NCI-H187 treated with DMSO at 0.1 percent for 48 hours (cell line): ENCODE measurements at places on chromosomes 12 and 14.

DNA sequence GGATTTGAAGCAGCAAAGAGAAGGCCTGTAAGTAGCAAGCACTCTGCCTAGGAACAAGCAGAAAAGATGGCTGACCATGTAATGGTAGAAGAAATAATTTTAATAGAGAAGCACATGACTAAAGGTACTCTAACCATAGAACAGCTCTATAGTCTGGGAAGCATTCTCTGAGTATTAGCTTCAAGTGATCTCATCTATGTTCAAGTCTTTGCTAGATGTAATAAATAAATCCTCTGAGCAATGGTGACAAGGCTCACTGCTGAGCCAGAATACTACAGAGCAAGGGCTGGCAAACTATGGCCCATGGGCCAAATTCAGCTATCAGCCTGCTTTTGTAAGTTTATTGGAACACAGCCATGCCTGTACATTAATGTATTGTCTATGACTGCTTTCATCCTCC, 84.8 kb downstream of the PEBP1 start:
- no peak for DNase-seq

GRCh38 chr14:21768116-21768874, 94.7 kb upstream of the OR4E1 start:
- DNase-seq, result no peak

DNA sequence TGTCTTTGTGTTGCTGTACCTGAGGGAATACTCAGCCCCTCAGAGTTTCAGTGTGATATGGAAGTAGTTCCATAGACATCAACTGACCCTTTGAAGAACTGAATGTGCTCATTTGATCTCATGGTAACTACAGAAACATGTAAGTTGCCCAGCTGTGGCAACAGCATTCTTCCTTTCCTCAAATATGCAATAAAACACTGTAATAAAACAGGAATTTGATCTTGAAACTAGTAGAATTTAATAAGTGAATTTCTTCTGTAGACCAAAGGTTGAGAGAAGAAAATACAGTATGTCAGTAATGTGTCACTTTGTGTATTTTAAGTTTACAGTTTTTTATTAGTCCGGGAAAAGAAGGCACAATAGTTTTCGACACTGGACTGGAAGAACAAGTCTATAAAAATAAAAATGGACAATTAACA, 31.9 kb downstream of the KCTD10 start:
- no peak for DNase-seq

- no peak for DNase-seq
Observed at GRCh38 chr12:45977620-45978019, 12.8 kb downstream of the SCAF11 start.

DNA sequence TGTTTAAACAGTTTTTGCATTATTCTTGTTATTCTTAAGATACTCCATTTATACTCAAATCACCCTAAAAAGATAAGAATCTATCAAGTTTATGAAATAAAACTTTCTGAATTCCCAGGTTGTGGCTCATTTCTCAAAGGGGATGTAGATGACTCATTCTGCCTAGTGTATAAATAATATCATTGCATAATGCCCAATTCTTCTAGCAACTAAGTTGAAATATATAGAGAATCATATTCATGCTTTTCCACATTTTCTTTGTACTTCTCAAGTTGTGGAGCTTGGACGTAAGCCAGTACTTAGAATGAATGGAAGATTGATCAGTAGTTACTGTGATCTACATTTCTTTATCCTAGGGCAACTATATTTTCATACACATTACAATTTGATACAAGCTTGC, 201.1 kb downstream of the PPFIA2 start:
- DNase-seq, result no peak

- DNase-seq, result no peak
Observed at GRCh38 chr14:24632761-24633160, 1.2 kb downstream of the GZMB start.

DNA sequence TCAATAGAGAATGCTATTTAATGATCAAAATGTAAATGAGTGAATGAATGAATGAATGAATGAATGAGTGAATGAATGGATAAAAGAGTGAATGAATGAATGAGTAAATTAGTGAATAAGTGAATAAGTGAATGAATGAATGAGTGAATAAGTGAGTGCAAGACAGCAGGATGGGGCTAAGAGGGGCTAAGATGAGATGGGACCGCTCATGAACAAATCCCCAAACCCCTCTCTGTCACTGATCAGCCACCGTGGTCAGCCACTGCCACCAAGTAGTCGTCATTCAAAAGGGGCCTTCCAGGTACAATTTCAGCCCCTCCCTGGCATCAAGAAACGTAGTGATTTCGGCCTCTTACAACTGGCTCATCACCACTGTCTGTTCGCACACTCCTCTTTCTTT, 79.2 kb downstream of the BCL11B start:
- DNase-seq, result no peak

DNA sequence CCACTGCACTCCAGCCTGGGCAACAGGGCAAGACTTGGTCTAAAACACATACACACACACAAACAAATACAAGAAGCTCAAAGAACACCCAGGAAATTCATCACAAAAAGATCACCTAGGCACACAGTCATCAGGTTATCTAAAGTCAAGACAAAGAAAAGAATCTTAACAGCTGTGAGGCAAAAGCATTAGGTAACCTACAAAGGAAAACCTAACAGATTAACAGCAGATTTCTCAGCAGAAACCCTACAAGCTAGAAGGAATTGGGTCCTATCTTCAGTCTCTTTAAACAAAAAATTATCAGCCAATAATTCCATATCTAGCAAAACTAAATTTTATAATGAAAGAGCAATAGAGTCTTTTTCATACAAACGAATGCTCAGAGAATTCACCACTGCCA, 22.4 kb downstream of the CEP83 start:
- DNase-seq, result no peak

DNA sequence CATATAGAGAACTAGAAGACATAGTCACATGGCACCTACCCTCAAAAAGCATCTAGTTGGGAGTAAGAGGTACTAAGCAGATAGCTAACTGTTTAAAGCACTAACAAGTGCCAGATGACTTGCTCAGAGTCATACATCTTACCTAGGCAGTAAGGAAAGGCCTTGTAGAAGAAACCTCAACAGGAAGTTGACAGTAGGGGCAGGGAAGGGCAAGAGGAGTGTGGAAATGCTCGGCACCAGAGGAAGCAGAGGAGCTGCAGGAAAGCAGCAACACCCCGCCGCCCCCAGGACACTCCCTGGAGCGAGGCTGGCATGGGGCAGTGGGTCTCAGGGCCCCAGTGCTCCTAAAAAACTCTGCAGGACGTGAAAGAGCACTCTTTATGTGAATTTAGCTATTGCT, 92.9 kb downstream of the PPP2R5C start:
- DNase-seq, result no peak

DNA sequence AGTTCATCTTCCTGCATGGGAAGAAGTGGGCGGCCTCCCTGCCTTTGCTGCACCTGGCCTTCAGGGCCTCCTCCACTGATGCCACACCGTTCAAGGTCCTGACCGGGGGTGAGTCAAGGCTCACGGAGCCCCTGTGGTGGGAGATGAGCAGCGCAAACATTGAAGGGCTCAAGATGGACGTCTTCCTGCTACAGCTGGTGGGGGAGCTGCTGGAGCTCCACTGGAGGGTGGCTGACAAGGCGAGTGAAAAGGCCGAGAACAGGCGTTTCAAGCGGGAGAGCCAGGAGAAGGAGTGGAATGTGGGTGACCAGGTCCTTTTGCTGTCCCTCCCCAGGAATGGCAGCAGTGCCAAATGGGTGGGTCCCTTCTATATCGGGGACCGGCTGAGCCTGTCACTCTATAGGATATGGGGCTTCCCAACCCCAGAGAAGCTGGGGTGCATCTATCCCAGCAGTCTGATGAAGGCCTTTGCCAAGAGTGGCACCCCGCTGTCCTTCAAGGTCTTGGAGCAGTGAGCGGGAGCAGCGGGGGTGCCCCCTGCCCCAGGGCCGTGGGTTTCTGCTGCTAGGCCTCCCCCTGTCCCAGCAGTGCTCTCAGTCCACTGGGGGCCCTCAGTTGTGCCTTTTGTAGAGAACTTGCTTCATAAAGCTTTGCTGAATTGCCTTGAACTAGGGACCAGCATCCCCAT, 12.4 kb downstream of the CBLN3 start:
- no peak for DNase-seq

DNA sequence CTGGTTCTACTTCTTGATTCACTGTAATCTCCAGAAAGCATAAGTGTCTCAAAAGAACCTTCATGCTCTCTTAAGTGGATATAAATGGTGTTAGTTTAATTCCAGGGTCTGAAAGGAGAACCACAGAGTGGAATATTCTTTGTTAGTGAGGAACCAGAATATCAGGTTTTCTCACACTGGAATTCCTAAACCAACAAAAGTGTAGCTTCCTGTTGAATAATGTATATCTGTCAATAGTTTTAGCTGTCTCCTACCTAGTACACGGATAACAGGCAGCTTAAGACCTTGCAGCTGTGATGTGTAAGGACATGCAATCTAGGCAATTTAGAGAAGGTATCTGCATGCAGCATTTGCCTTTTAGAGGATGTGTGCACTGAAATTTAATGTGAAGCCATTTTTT, 24.0 kb downstream of the LRIG3 start:
- peak; percentile 59 for DNase-seq

- no peak for DNase-seq
Observed at GRCh38 chr12:80033448-80033847, 65.9 kb upstream of the OTOGL start.

DNA sequence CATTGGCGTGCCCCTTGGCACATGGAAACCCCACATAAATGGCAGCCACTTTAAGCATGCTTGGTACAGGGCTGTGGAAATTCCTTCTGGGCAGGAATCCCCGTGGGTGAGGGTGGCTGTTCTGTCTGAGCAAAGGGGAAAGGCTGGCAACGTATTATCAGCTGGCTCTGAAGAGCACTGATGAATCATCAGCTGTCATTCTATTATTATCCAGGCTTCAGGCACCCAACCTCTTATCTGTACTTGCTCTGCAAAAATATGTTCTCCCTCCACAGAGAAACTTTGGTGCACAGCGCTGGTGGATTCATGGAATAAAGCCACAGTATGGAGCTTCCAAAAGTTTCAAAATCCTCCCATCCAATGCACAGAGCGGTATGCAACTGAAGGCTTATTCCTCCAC, 167.1 kb downstream of the TBX5 start:
- DNase-seq, result no peak

DNA sequence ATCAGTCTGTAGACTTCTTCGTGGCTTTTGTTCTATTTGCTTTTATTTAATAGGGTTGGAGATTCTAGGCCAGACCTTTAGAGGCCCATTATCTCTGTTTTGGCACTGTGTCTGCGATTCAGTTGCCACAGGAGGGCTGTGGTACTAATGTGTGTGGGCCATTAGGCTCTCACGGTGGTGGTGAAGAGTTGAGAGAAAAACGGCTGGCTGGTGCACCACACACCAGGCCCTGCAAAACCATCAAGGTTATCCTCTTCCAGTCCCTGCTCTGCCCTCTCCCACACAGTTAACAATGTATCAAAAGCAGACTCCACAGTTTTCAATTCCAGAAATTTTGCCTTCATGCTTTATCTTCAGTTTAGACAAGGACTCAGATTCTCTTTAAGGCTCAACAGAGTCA, 97.7 kb downstream of the MYF5 start:
- DNase-seq, result no peak

GRCh38 chr12:85423947-85424346, 143.9 kb downstream of the ALX1 start:
- DNase-seq, result no peak

DNA sequence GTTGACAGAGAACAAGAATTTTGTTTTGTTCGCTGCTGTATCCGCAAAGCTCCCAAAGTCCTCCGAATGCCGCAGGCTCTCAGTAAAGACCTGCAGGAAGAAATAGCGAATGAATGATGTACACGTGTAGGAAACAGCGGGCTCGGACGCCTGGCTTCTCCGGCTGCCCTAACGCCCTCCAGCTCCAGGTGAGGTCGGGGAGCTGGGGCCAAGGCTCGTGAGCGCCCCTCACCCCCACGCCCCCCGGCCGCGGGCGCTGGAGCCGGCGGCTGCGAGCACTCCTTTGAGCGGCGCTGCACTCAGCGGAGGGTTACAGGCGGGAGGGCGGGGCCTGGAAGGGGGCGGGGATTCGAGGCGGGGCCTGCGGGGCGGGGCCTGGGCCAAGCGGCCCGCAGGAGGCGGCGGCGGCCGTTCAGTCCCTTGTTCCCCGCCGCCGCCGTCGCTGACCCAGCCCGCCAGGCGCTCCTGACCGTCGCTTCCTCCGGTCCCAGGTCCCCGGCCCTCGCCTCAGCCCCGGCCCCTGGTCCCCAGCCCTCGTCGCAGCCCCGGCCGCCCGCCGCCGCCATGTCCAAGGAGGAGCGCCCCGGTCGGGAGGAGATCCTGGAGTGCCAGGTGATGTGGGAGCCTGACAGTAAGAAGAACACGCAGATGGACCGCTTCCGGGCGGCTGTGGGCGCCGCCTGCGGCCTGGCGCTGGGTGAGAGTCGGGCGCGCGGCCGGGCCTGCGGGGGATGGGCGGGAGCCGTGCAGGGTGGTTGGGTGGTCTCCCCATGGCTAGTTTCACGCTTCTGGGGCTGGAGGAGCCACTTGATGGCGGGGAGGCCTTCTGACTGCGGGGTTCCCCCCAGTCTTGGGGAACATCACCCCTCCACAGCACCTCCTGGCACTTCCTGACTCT, at the start of gene AACS:
TSS of gene AACS (plus strand) at position 415 of the 898 bp plus-strand sequence. CDS start at position 565, 150 bp downstream.
- DNase-seq, result peak; percentile 19

DNA sequence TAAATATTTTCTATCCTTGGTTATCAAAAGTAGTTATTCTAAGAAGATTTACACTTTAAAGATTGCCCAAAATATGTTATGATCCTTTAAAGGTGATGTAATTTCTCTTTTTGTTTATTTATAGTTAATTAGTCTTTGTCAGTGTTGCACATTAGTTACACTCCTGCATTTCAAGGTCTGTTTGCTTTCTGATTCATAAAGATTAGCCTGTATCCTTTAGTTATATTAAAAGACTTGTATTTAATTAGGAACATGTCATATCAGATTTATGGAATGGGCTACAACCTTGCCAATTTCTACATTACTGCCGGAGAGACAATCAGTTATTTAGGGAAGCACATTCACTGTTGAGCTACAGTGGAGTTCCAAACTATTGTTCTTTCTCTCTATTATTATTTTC, 3.5 kb downstream of the EPYC start:
- DNase-seq, result no peak

DNA sequence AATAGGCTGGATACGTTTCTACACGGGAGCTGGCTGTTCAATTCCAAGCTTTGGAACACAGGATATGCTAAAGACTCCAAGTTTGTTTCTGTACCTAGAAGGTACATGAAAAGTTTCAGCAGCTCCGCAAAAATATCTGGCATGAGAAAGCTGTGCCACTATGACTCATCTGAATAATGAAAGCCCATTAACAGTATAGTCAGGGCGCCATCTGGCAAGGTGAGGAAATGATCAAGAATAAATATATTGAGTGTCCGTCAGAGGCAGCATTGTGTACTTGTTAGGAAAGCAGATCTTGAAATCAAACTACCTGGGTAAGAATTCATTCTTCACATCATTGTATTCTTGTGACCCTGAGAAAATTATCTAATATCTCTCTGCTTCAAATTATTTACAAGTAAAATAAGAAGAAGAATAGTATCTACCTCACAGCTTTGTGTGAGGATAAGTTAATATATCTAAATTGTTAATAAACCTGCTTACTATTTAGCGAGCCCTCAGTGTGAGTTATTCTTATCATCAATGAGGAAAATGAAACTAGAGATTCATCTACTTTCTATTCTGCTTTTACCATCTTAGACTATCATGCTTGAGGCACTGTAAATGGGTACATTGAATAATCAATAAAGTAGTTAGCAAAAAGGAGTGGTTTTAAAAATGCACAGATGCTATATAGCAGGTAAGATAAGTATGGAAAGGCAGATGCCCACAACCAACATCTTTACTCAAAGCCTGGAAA, 53.5 kb downstream of the FSCB start:
- DNase-seq, result no peak
